ENCODE measurements at places on chromosomes 5 and 9. TPM values are rescaled to one million over a fixed set of nuclear protein-coding genes. Genes with fewer than 3 reads are reported as not detected.

UGT3A2 gene
- total RNA-seq = 0.86 TPM

PURA gene
- total RNA-seq = 8.3 TPM

GARIN3 gene
- not detected for total RNA-seq

SSBP2 gene
- 85.2 TPM for total RNA-seq

KLF4 gene
- 49.5 TPM for total RNA-seq

GGTA1 gene
- total RNA-seq = not detected

SHOC1 gene
- not detected for total RNA-seq

PRDM12 gene
- total RNA-seq = 0.34 TPM

HNRNPA0 gene
- total RNA-seq = 67.0 TPM

ADAMTS2 gene
- 7.7 TPM for total RNA-seq

PTGDS gene
- total RNA-seq = 1.7 TPM

GABBR2 gene
- total RNA-seq = 6.4 TPM

PCDHB9 gene
- 2.2 TPM for total RNA-seq

SGCD gene
- total RNA-seq = 4.0 TPM

SLC6A19 gene
- 22.2 TPM for total RNA-seq

PCDHA7 gene
- 2.5 TPM for total RNA-seq

TAF1L gene
- not detected for total RNA-seq

GPR151 gene
- total RNA-seq = not detected

PAEP gene
- total RNA-seq = not detected

ALDOB gene
- total RNA-seq = 36.7 TPM

ARL15 gene
- total RNA-seq = 16.9 TPM

ESM1 gene
- 0.17 TPM for total RNA-seq

TRPM3 gene
- 1.6 TPM for total RNA-seq

PCDHA12 gene
- total RNA-seq = 10.2 TPM

PHYHD1 gene
- total RNA-seq = 10.0 TPM

GHR gene
- total RNA-seq = 6.5 TPM

PCDHGC5 gene
- total RNA-seq = 1.9 TPM

MLANA gene
- total RNA-seq = 12.1 TPM

PCDHA9 gene
- total RNA-seq = 2.5 TPM

PIP5KL1 gene
- total RNA-seq = 5.8 TPM

APBA1 gene
- 6.9 TPM for total RNA-seq

MTX3 gene
- 15.7 TPM for total RNA-seq

UNC5A gene
- 1.4 TPM for total RNA-seq

DOCK8 gene
- total RNA-seq = 18.6 TPM

STOM gene
- total RNA-seq = 30.7 TPM

LCN10 gene
- not detected for total RNA-seq

PHF24 gene
- 0.88 TPM for total RNA-seq

HMMR gene
- total RNA-seq = 25.9 TPM

SPINK13 gene
- not detected for total RNA-seq

PDE6A gene
- total RNA-seq = not detected

OTULIN gene
- total RNA-seq = 31.1 TPM

IL3 gene
- total RNA-seq = not detected

HCN1 gene
- 2.5 TPM for total RNA-seq

KCNMB1 gene
- total RNA-seq = 0.12 TPM

IL5 gene
- not detected for total RNA-seq

NUTM2G gene
- total RNA-seq = not detected

FRRS1L gene
- total RNA-seq = 5.9 TPM

PRDM9 gene
- not detected for total RNA-seq

UHRF2 gene
- 42.3 TPM for total RNA-seq

BNC2 gene
- total RNA-seq = 7.6 TPM

C9orf153 gene
- not detected for total RNA-seq

DEPDC1B gene
- total RNA-seq = 29.1 TPM

C9 gene
- total RNA-seq = not detected

TRPM6 gene
- 16.9 TPM for total RNA-seq

ACOT12 gene
- total RNA-seq = 0.74 TPM

DHX29 gene
- total RNA-seq = 21.7 TPM
